Activated CD8-positive, alpha-beta memory T cell treated with anti-CD3 and anti-CD28 coated beads for 1 hour (primary cell): ENCODE measurements at places on chromosomes 2 and 18.

DNA sequence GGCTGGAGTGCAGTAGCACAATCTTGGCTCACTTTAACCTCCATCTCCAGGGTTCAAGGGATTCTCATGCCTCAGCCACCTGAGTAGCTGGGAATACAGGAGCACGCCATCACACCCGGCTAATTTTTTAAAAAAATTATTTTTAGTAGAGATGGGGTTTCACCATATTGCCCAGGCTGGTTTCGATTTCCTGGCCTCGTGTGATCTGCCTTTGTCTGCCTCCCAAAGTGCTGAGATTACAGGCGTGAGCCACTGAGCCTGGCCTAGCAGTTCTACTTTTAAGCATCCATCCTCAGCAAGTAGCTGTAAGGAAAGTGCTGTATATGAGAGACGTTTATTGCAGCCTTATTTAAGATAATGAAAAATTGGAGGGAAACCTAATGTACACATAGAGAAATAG is 79.7 kb downstream of the ZDBF2 start:
- no peak for DNase-seq

- no peak for DNase-seq
Measured at GRCh38 chr2:237682856-237683670, 55.7 kb downstream of the LRRFIP1 start.

GRCh38 chr18:2442726-2443275 is 128.5 kb downstream of the METTL4 start:
- no peak for DNase-seq

DNA sequence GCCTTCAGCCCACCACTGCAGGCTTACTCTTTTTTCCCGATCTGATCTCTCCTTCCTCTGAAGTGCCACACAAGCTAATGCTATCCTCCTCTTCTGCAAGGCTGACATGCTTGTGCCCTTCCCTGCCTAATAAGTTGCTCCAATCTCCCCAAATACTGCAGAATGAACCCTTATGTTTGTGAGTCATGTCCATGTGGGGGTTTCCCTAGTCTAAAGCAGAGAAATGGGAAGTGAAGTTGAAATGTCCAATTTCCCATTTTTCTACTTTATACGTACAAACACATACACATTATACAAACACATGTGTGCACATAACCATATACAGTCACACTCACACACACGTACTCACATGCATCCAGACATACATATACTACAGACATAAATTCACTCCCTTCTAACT is 288.1 kb upstream of the CELF4 start:
- no peak for DNase-seq

- no peak for DNase-seq
Measured at GRCh38 chr2:3396920-3397559, 17.5 kb downstream of the TRAPPC12 start.

DNA sequence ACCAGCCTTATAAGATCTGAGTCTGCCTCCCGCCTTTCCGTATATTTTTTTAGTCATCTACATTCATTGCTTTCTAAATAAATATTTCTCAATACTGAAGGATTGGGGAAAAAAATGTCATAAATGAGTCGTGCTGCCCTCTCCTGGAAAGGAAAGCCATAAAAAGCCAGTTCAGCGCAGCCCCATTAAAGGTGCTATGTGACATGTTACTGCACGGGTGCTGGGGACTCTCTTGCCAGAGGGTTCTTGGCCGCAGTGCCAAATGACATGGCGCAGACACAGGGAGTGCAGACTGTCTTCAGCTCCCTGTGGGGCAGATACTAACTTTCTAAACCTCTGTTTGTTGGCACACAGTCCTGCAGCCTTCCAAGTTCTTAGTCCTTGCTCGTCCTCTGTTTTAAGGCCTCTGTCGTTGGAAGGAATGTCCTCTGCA is 53.7 kb upstream of the MAP3K20 start:
- no peak for DNase-seq

GRCh38 chr18:79071037-79071436 is 1.8 kb downstream of the ATP9B start:
- DNase-seq = no peak
